Tibial nerve (tissue), 4 donors: ENCODE measurements at places on chromosomes 5 and 9. TPM values are rescaled to one million over a fixed set of nuclear protein-coding genes. Genes with fewer than 3 reads are reported as not detected.
A peak's percentile ranks its signal among the peaks of the same experiment; 100 is the strongest.

The FGF1 gene
- total RNA-seq = 131 TPM

The DTWD2 gene
- 6.3 TPM for total RNA-seq

The OR13C2 gene
- total RNA-seq = not detected

The HRH2 gene
- total RNA-seq = 0.84 TPM

The ZNF883 gene
- 1.2 TPM for total RNA-seq

DNA sequence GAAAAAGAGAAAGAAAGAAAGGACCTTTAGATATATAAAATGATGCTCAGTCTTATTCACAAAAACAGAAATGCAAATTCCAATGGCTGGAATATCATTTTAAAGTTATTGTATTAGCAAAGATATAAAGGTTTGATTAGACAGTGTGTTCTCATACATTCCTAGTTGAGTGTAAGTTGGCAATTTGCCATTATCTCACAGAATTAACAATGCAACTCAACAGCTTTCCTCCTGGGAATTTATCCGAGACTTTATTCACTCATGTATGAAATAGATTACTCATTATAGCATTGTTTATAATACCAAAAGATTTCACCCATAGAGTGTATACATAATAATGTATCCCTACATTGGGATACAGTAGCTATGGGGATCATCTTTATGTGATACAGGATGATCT lies 27.1 kb upstream of the MLLT3 start:
- no peak overlapping the region for H3K27ac ChIP-seq
- no peaks in the 10 kb centered on the region for H3K4me1 ChIP-seq
- no peaks in the 10 kb centered on the region for H3K36me3 ChIP-seq
- H3K27me3 ChIP-seq = no peaks in the 10 kb centered on the region
- DNase-seq = no peak
- no peak overlapping the region for H3K4me3 ChIP-seq

DNA sequence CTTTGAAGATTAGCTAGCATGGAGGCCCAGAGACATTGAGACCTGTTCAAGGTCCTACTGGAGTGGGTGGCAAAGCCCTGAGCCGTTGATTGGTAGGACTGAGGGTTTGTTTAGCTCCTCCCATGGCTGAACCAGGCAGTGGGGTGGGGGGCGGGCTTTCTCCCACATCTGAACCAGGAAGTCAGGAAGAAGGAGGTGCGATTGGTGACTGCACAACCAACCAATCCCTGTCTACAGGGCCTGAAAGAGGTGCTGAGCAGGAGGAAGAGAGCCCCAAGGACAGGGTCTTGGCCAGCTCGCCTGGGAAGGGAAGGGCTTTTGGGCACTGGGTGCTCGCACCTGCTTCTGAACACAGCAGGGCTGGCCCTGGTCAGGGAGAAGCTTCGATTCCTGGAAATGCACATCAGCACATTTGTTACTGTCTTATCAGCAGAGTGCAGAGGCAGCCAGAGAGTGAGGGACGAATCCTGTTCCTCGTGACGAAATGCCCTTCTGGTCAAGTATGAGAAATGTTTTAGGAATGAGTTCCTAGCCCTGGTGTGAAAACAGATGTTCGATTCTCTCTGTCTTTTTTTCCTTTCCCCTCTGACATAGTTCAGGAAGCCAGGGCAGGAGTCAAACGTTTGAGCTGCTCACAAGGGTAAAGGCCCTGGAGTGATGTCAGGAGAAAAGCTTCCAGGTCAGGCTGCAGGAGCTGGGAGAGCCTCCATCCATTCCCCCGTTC lies 294.8 kb upstream of the KLF4 start:
- peak overlapping the region; percentile 37 for H3K27ac ChIP-seq
- no peak overlapping the region for H3K4me3 ChIP-seq
- H3K4me1 ChIP-seq = no peaks in the 10 kb centered on the region
- no peaks in the 10 kb centered on the region for H3K36me3 ChIP-seq

DNA sequence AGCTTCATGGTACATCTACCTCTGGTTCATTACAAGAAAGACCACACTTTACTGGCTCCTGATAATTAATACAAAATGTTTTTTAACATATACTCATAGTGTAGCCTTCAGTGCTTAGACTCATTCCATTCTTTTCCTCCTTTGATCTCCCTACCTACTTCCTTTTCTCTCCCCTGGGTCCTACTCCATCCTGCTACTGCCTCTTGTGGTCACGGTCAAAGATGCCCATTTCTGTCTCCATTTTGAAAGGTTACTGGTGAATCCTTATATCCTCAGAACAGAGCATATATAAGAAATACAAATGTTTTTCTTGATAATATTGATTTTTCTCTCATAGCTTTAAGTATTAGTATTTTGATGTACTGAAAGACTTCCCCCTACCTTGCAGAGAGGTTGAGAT lies 375.9 kb downstream of the ARRDC3 start:
- H3K27me3 ChIP-seq = no peaks in the 10 kb centered on the region
- no peak overlapping the region for H3K4me3 ChIP-seq
- no peaks in the 10 kb centered on the region for H3K4me1 ChIP-seq
- no peak for DNase-seq
- no peaks in the 10 kb centered on the region for H3K36me3 ChIP-seq
- H3K27ac ChIP-seq = no peak overlapping the region

- DNase-seq = no peak
- H3K4me1 ChIP-seq = peaks cover 7% of the 10 kb centered on the region
- no peaks in the 10 kb centered on the region for H3K36me3 ChIP-seq
- H3K4me3 ChIP-seq = no peak overlapping the region
- H3K27ac ChIP-seq = no peak overlapping the region
These were observed 667.2 kb downstream of the TLE1 start for GRCh38 chr9:81022177-81022576.

- no peaks in the 10 kb centered on the region for H3K36me3 ChIP-seq
- H3K4me3 ChIP-seq = no peak overlapping the region
- peaks cover 5% of the 10 kb centered on the region for H3K4me1 ChIP-seq
- no peak overlapping the region for H3K27ac ChIP-seq
- no peaks in the 10 kb centered on the region for H3K27me3 ChIP-seq
These were observed 490.8 kb upstream of the ST8SIA4 start for GRCh38 chr5:101393795-101394450.

- no peak overlapping the region for H3K27ac ChIP-seq
- peaks cover 16% of the 10 kb centered on the region for H3K4me1 ChIP-seq
- no peak overlapping the region for H3K4me3 ChIP-seq
- no peaks in the 10 kb centered on the region for H3K27me3 ChIP-seq
- H3K36me3 ChIP-seq = no peaks in the 10 kb centered on the region
These were observed 37.1 kb downstream of the ITGA1 start for GRCh38 chr5:52824827-52825226.

DNA sequence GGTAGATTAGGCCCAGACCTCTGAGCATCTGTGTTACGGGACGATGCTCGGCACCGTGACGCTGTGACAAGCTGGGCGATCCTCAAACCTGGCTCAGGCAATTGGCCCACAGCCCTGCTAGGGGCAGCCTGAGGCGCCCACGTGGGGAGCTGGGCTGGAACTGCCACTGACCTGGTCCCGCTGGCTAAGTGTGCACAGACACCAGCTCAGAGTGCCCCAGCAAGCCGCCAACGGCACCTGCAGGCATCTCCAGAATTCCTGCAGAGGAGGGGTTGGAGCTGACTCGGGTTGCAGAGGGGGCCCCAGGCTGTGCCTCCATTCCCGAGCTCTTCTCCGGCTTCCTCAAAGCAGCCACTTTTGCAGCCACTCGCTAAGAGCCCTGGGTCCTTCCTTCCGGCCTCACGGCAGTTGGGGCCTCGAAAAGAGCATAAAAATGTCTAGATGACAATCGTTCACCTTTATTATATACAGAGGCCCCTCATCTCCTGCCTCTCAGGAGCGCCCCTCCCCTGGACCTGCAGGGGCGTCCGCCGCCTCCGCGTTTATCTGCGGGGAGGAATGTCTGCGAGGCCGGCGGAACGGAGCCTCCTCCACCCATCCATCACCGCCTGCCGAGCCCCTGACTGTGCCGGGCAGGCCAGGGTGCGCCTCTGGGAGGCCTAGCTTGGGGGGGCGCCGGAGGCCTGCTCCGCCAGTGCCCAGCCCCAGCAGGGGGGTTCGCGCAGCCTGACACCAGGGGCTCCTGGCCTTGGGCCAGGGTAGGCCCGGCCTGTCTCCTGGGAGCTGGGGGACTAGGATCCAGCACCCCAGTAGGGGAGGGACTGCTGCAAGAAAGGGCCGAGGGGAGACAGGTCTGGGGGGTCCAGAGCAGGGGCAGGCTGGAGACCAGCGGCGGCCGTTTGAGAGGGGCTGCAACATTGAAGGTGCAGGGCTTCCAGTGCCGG lies 144.9 kb downstream of the BARX1 start:
- no peaks in the 10 kb centered on the region for H3K27me3 ChIP-seq
- H3K36me3 ChIP-seq = no peaks in the 10 kb centered on the region
- no peaks in the 10 kb centered on the region for H3K4me1 ChIP-seq
- H3K4me3 ChIP-seq = no peak overlapping the region
- no peak overlapping the region for H3K27ac ChIP-seq
- no peak for DNase-seq

- H3K27ac ChIP-seq = no peak overlapping the region
- H3K36me3 ChIP-seq = no peaks in the 10 kb centered on the region
- no peak for DNase-seq
These were observed 255.7 kb upstream of the PPP1R2B start for GRCh38 chr5:156594406-156594805.

GRCh38 chr5:140926443-140927227 lies 536 bp downstream of the PCDHAC1 start:
- H3K27ac ChIP-seq = peak overlapping the region; percentile 49
- no peaks in the 10 kb centered on the region for H3K36me3 ChIP-seq
- H3K27me3 ChIP-seq = peaks cover 36% of the 10 kb centered on the region

DNA sequence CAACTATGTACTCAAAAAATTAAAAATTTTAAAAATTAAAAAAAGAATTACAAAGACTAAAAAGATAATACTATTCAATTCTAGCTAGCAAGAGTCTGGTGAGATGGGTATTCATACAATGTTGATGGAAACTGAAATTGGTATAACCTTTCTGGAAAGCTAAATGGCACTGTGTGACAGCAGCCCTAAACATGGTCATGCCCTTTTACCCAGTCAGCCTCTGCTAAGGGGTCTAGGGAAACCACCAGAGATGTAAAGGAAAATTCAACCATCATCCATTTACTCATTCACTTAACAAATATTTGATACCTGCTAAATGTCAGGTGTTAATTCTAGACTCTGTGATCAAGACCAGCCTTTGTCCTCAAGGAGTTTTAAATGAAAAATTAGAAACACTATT lies 29.3 kb downstream of the IL31RA start:
- no peaks in the 10 kb centered on the region for H3K4me1 ChIP-seq
- DNase-seq = no peak
- H3K36me3 ChIP-seq = no peaks in the 10 kb centered on the region
- no peaks in the 10 kb centered on the region for H3K27me3 ChIP-seq
- no peak overlapping the region for H3K4me3 ChIP-seq

DNA sequence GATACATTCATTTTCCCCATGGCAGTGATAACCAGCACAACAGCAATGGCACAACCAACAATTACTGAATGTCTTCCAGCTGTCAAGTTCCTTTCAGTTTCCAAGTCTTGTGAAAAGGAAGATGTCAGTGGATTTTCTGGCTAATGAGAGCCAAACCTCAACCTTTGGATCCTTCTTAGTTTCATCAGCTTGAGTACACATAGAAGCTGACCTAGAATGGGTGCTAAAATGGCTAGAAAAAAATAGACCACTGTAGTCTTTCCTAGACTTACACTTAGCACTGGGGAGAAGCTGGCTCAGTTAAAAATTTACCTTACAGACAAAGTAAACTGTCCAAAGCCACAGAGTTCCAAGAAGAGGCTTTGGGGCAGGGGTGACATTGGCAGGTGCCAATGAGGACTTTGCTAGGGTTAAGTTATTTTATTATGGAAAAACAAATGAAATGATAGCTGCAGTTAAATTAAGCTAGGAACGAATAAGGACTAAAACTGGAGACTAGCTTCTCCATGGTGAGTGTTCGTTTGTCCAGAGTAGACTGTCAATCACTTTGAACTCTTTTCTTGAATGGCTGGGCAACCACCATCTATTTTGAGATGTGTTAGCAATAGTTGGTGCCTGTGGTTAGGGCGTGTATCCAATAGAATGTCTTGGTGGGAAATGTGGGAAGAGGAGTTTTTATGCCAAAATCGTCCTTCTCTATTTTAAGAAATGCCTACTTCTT lies 25.9 kb upstream of the TXN start:
- no peaks in the 10 kb centered on the region for H3K36me3 ChIP-seq
- no peak overlapping the region for H3K27ac ChIP-seq

GRCh38 chr9:135443797-135444425 lies 35.7 kb upstream of the PPP1R26 start:
- H3K27me3 ChIP-seq = peaks cover 20% of the 10 kb centered on the region
- no peak overlapping the region for H3K4me3 ChIP-seq
- no peak overlapping the region for H3K27ac ChIP-seq
- no peaks in the 10 kb centered on the region for H3K4me1 ChIP-seq
- no peaks in the 10 kb centered on the region for H3K36me3 ChIP-seq

- no peak overlapping the region for H3K4me3 ChIP-seq
- H3K36me3 ChIP-seq = no peaks in the 10 kb centered on the region
- no peak for DNase-seq
- peak overlapping the region; percentile 51 for H3K27ac ChIP-seq
These were observed 291.2 kb downstream of the AOPEP start for GRCh38 chr9:95017661-95018060.

- H3K27ac ChIP-seq = no peak overlapping the region
- no peak overlapping the region for H3K4me3 ChIP-seq
- no peaks in the 10 kb centered on the region for H3K27me3 ChIP-seq
- no peak for DNase-seq
These were observed 146.9 kb downstream of the TENT4A start for GRCh38 chr5:6859951-6860638.

DNA sequence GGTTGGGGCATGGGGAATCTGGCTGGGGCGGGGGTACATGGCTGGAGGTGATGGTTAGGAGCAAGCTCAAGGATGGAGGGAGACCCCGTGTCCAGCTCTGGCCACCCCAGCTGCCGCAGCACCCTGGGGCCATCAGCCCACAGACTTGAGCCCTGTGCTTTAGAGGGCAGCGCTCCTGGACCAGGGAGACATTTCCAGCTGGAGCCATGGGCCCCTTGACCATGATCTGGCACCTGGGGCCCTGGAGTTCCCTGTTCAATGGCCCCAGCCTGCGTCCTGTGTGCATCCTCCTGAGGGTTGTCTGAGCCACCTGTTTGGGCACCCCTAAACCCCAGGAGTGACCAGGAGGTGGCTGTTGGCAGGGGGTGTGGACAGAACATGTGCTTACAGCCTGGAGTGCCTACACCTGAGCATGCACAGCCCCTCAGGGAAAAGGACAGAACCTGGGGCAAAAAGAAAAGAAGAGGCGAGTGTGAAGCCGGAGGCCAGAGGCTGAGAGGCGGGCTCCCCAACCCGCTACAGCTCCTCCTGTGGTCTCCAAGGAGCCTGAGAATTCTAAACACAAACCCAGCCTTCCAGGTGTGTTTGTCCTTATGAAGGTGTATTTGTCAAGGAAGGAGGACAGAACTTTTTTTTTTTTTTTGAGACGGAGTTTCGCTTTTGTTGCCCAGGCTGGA lies 126.7 kb downstream of the C9orf50 start:
- no peak overlapping the region for H3K4me3 ChIP-seq
- DNase-seq = no peak
- no peaks in the 10 kb centered on the region for H3K27me3 ChIP-seq
- H3K4me1 ChIP-seq = peaks cover 39% of the 10 kb centered on the region
- no peaks in the 10 kb centered on the region for H3K36me3 ChIP-seq
- peak overlapping the region; percentile 98 for H3K27ac ChIP-seq

DNA sequence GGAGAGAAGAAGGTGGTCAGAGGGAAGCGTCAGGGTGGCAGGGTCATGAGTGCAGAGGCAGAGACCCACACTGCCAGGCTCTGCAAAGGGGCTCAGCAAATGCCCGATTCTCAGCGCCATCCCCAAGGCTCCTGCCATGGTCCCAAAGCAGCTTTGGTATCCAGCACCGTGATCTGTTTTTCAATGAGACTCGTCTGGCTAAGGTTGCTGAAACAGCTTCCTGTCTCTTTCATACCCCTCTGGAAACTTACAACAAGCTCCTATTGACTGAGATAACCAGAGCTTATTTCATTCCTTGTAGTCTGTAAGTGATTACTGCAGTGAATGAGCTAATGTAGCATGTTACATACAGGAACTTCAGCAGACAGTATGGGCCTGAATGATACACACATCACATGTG lies 568.6 kb upstream of the DAP start:
- no peak for DNase-seq
- no peaks in the 10 kb centered on the region for H3K27me3 ChIP-seq
- no peak overlapping the region for H3K4me3 ChIP-seq
- no peaks in the 10 kb centered on the region for H3K36me3 ChIP-seq
- H3K27ac ChIP-seq = no peak overlapping the region
